Fibroblast of lung (primary cell): ENCODE measurements at places on chromosomes 2 and 18. TPM values are rescaled to one million over a fixed set of nuclear protein-coding genes. Genes with fewer than 3 reads are reported as not detected.
A peak's percentile ranks its signal among the peaks of the same experiment; 100 is the strongest.

ACVR2A gene
- total RNA-seq = 8.9 and 29.3 TPM in 2 replicates

ASB18 gene
- not detected in 2 replicates for total RNA-seq

SGO2 gene
- 2.8 and 5.4 TPM in 2 replicates for total RNA-seq

SERPINB3 gene
- not detected in 2 replicates for total RNA-seq

POTEI gene
- not detected in 2 replicates for total RNA-seq

DNER gene
- 0.26 and 0.33 TPM in 2 replicates for total RNA-seq

OSR1 gene
- 13.4 and 17.7 TPM in 2 replicates for total RNA-seq

KANSL1L gene
- 21.8 and 26.1 TPM in 2 replicates for total RNA-seq

GKN2 gene
- total RNA-seq = not detected in 2 replicates

- DNase-seq = no peak
- no peaks in the 10 kb centered on the region for H3K27me3 ChIP-seq
- H3K4me1 ChIP-seq = no peaks in the 10 kb centered on the region
- H3K4me3 ChIP-seq = no peak overlapping the region
Observed at GRCh38 chr2:127074358-127074757, 32.6 kb downstream of the BIN1 start.

GRCh38 chr18:38481576-38481975 lies 916.0 kb upstream of the CELF4 start:
- H3K4me3 ChIP-seq = no peak overlapping the region
- no peak overlapping the region for H3K27ac ChIP-seq
- no peaks in the 10 kb centered on the region for H3K27me3 ChIP-seq

- no peaks in the 10 kb centered on the region for H3K27me3 ChIP-seq
- peak; percentile 85 for DNase-seq
- H3K36me3 ChIP-seq = no peaks in the 10 kb centered on the region
- H3K4me3 ChIP-seq = no peak overlapping the region
- H3K27ac ChIP-seq = peak overlapping the region; percentile 36
- peaks cover 15% of the 10 kb centered on the region for H3K4me1 ChIP-seq
Observed at GRCh38 chr18:8890957-8891464, 185.7 kb downstream of the MTCL1 start.

DNA sequence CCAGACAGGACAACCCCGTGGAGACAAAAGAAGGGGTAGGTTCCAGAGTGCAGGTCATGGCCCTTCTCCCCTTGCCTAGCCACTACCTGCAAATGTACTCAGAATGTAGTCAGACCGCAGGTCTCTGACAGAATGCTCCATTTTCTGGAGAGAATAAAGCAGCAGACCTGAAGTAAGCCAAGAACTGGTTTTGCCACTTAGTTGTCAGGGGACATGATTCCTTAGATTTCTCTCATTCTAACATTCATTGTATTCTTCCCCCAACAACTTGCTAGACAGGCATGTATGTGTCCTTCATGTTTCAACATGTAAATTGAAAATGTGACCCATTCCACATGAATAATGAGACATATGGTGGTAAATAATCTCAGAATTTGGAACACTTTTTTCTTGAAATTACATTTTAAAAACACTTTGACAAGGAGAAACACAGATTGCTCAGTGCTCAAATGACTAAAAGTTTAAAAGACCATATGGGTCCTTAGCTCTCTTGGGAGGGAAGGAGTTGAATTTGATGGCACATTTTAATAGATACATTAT lies 142.4 kb downstream of the CCBE1 start:
- DNase-seq = no peak
- peaks cover 11% of the 10 kb centered on the region for H3K4me1 ChIP-seq
- H3K36me3 ChIP-seq = peaks cover 2% of the 10 kb centered on the region
- H3K27me3 ChIP-seq = no peaks in the 10 kb centered on the region
- H3K4me3 ChIP-seq = no peak overlapping the region
- H3K27ac ChIP-seq = no peak overlapping the region

DNA sequence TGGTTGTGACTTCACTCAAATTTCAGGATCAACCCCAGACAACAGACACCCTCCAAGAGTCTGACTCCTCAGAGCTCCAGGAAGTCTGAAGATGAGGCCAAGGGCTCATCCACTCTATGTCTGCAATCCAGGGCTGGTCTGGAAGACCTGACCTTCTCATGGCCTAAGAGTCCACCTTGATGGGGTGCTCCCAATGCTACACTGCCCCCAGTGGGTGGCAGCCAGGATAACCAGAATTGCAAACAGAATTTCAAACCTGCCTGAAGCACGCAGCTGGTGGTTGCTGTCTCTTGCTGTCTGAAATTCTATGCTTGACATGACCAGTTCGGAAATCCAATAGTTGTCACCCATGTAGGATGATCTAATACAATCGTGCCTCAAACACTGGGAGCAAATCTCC lies 96.0 kb downstream of the UXS1 start:
- no peaks in the 10 kb centered on the region for H3K27me3 ChIP-seq
- no peak overlapping the region for H3K4me3 ChIP-seq
- no peaks in the 10 kb centered on the region for H3K4me1 ChIP-seq
- DNase-seq = peak; percentile 15
- H3K27ac ChIP-seq = no peak overlapping the region

DNA sequence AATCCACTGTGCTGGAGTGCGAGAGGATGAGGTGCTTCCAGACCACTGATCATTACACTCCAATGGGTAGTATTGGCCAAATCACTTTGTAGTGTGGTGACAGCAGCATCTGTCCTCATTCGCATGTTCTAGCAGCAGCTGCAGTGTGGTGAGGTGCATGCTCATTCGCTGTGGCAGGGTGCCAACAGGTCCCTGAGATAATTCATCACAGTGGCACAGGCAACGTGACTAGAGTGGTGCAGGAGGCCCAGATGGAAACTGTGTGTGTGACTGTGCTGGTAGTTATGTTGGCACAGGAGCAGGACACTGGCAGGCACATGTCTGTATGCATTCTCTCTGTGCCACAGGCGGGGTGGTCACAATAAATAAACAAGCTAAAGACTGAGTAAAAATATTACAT lies 329.5 kb upstream of the SYT4 start:
- no peak overlapping the region for H3K4me3 ChIP-seq
- no peaks in the 10 kb centered on the region for H3K27me3 ChIP-seq
- H3K4me1 ChIP-seq = no peaks in the 10 kb centered on the region

- no peak overlapping the region for H3K4me3 ChIP-seq
- H3K4me1 ChIP-seq = peaks cover 21% of the 10 kb centered on the region
- peak; percentile 31 for DNase-seq
- no peaks in the 10 kb centered on the region for H3K27me3 ChIP-seq
- H3K36me3 ChIP-seq = no peaks in the 10 kb centered on the region
Observed at GRCh38 chr2:118667348-118667747, 180.1 kb downstream of the EN1 start.

- no peaks in the 10 kb centered on the region for H3K27me3 ChIP-seq
- no peak overlapping the region for H3K27ac ChIP-seq
- H3K4me1 ChIP-seq = peaks cover 19% of the 10 kb centered on the region
- DNase-seq = no peak
- peaks cover 3% of the 10 kb centered on the region for H3K36me3 ChIP-seq
- H3K4me3 ChIP-seq = no peak overlapping the region
Observed at GRCh38 chr2:224929512-224929911, 112.8 kb downstream of the DOCK10 start.

GRCh38 chr2:109254174-109254904 lies 125.3 kb downstream of the SH3RF3 start:
- no peaks in the 10 kb centered on the region for H3K36me3 ChIP-seq
- no peak overlapping the region for H3K27ac ChIP-seq
- DNase-seq = no peak
- no peaks in the 10 kb centered on the region for H3K27me3 ChIP-seq

- peaks cover 2% of the 10 kb centered on the region for H3K4me1 ChIP-seq
- no peak overlapping the region for H3K27ac ChIP-seq
- peak; percentile 77 for DNase-seq
- peaks cover 3% of the 10 kb centered on the region for H3K27me3 ChIP-seq
- H3K4me3 ChIP-seq = no peak overlapping the region
Observed at GRCh38 chr2:28991021-28991420, 9.9 kb downstream of the TOGARAM2 start.

DNA sequence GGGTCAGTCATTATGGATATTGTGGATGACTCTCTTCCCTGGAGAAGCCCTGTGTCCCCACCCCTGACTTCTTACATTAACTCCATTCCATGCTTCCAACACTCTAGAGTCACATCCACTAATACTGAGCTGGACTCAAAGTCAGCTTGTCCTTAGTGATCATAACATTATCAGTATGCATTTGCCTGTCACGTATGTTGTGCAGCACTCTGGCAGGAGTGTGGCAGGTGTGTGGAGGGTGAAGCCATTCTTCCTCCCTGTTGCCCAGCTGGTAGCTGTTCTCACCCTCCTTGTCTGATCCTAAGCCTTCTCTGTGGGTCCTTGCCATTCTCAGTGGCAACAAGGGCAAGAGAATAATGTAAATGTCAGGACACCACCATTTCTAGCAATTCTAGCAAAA lies 334.1 kb upstream of the RAB6C start:
- no peak overlapping the region for H3K27ac ChIP-seq
- no peaks in the 10 kb centered on the region for H3K36me3 ChIP-seq
- no peak for DNase-seq
- no peaks in the 10 kb centered on the region for H3K4me1 ChIP-seq
- no peak overlapping the region for H3K4me3 ChIP-seq
- H3K27me3 ChIP-seq = no peaks in the 10 kb centered on the region

DNA sequence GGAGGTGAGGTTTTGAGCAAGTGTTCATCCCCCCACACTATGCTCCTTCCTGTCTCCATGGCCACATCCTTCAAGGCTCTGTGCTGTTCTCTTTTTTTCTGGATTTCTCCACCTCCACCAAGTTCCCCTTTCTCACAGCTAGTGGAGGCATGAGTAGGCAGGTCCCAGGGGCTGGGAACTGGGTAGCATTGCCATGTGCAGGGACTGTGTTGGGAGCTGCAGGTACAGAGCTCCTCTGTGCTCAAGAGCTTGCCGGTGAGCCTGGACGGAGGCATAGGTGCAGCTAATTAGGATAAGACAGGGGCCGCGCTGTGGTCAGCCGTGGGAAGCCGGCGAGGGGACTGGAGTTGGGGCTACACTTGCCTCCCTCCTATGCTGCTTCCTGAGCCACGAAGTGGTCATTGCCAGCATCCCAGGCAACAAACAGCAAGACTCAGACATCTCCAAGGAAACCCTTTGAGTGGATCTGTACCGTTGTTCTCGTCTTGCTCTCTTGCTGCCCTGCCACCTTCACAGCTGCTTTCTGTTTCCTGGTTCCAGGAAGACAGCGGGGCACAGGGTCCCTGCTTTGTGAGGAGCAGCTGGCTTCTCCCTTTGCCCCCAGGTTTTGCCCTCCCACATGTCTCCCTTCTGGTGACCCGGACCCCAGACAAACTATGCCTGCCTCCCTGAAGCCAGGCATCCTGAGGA lies 36.9 kb downstream of the ATOH8 start:
- no peak overlapping the region for H3K27ac ChIP-seq
- H3K36me3 ChIP-seq = peaks cover 9% of the 10 kb centered on the region
- no peaks in the 10 kb centered on the region for H3K27me3 ChIP-seq
- H3K4me1 ChIP-seq = peaks cover 25% of the 10 kb centered on the region

GRCh38 chr2:98084151-98084868 lies 2.7 kb upstream of the VWA3B start:
- no peak for DNase-seq
- H3K36me3 ChIP-seq = no peaks in the 10 kb centered on the region
- H3K27ac ChIP-seq = no peak overlapping the region
- peaks cover 2% of the 10 kb centered on the region for H3K4me1 ChIP-seq

DNA sequence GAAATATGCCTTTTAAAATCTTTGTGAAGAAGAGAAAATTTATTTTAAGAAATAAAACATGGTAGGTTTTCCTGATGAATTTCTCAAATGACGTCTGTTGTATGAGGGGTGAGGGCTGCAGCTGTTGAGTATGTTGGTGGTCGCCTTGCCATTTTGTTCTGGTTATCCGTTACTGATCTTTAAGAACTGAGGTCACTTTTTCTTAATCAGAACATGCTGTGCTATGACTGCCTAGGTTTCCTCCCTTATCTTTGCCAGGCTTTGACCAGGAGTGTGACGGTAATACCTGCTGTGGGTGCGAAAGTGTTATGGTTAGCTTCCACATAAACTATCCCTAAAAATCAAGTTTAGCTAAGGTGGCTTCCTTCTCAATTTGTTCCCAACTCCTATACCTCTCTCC lies 176.9 kb downstream of the DIS3L2 start:
- DNase-seq = no peak
- no peaks in the 10 kb centered on the region for H3K36me3 ChIP-seq
- H3K27me3 ChIP-seq = no peaks in the 10 kb centered on the region
- H3K27ac ChIP-seq = no peak overlapping the region
- peaks cover 2% of the 10 kb centered on the region for H3K4me1 ChIP-seq
- no peak overlapping the region for H3K4me3 ChIP-seq

- H3K36me3 ChIP-seq = no peaks in the 10 kb centered on the region
- H3K27me3 ChIP-seq = no peaks in the 10 kb centered on the region
- DNase-seq = no peak
- peak overlapping the region; percentile 45 for H3K4me3 ChIP-seq
- peak overlapping the region; percentile 66 for H3K27ac ChIP-seq
- H3K4me1 ChIP-seq = peaks cover 7% of the 10 kb centered on the region
Observed at GRCh38 chr18:36693931-36694620, 134.7 kb downstream of the TPGS2 start.

DNA sequence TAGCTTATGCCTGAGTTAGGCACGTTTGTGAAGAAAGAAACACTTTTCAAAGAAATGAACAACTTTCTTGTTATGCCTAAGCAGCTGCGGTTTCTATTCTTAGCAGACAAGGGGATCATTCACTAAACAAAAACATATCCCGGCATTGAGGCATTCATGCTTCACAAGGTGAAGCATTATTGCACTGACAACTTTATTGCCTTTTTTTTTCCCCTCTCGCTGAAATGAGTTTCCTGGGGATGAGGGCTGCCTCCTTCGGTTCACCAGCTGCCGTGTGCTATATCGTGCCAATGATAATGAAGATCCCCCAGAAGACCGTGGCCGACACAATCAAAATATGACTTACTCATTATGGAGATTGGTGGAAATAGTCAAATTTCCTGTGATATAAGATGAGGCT lies 288.2 kb upstream of the ST6GAL2 start:
- H3K27ac ChIP-seq = no peak overlapping the region
- H3K36me3 ChIP-seq = no peaks in the 10 kb centered on the region
- H3K4me1 ChIP-seq = no peaks in the 10 kb centered on the region
- DNase-seq = no peak

GRCh38 chr2:120208381-120209353 lies 14.5 kb downstream of the TMEM185B start:
- H3K36me3 ChIP-seq = no peaks in the 10 kb centered on the region
- H3K27ac ChIP-seq = no peak overlapping the region
- H3K4me1 ChIP-seq = no peaks in the 10 kb centered on the region
- no peak overlapping the region for H3K4me3 ChIP-seq

DNA sequence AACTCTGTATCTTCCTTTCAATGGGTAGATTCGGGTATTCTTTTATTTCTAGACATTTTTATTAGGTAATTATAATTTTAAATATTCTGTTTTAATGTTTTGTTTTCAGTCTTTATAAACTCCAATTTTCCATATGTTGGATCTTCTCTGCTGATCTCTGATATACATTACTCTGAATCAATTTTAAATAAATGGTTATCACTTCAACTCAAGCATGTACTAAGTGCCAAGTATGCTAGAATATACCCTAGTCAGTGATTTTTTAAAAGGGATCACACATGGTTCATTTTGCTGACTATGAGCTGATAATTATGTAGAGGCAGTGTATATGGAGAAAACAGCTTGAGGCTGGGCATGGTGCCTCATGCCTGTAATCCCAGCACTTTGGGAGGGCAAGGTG lies 41.7 kb upstream of the NCOA1 start:
- H3K36me3 ChIP-seq = no peaks in the 10 kb centered on the region
- DNase-seq = no peak
- H3K4me3 ChIP-seq = no peak overlapping the region
- H3K4me1 ChIP-seq = no peaks in the 10 kb centered on the region
- H3K27me3 ChIP-seq = no peaks in the 10 kb centered on the region
